ENCODE measurements at places on chromosomes 2 and 18.

GRCh38 chr2:38217401-38218188 is 141.6 kb upstream of the CYP1B1 start:
- DNase-seq = no peak

- DNase-seq = no peak
Observed at GRCh38 chr18:75378376-75379315, 48.9 kb downstream of the SMIM21 start.

DNA sequence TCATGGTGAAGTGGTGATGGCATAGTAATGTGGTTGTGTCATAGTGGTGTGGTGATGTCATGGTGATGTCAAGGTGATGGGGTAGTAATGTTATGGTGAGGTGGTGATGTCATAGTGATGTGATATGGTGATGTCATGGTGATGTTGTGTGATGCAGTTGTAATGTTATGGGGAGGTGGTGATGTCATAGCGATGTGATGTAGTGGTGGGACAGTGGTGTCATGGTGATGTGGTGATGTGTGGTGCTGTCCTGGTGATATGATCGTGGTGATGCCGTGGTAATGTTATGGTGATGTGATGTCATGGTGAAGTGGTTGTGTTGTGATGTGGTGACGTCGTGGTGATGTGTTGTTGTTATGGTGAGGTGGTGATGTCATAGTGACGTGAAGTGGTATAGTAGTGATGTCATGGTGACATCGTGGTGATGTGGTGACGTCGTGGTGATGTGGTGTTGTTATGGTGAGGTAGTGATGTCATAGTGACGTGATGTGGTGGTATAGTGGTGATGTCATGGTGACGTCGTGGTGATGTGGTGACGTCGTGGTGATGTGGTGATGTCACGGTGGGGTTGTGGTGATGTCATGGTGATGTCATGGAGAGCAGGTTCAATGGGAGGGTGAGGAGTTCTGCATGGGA is 242.7 kb upstream of the MYT1L start:
- DNase-seq = no peak

- no peak for DNase-seq
Observed at GRCh38 chr2:240455647-240456446, 20.4 kb downstream of the GPC1 start.

DNA sequence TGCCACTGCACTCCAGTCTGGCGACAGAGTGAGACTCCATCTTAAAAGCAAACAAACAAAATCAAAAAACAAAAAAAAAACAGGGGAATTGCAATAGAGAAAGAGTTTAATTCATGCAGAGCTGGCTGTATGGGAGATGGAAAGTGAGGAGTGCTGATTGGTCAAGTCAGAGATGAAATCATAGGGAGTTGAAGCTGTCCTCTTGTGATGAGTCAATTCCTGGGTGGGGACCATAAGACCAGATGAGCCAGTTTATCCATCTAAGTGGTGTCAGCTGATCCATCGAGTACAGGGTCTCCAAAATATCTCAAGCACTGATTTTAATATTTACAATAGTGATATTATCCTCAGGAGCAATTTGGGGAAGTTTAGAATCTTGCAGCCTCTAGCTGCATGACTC is 45.3 kb downstream of the FRZB start:
- no peak for DNase-seq

DNA sequence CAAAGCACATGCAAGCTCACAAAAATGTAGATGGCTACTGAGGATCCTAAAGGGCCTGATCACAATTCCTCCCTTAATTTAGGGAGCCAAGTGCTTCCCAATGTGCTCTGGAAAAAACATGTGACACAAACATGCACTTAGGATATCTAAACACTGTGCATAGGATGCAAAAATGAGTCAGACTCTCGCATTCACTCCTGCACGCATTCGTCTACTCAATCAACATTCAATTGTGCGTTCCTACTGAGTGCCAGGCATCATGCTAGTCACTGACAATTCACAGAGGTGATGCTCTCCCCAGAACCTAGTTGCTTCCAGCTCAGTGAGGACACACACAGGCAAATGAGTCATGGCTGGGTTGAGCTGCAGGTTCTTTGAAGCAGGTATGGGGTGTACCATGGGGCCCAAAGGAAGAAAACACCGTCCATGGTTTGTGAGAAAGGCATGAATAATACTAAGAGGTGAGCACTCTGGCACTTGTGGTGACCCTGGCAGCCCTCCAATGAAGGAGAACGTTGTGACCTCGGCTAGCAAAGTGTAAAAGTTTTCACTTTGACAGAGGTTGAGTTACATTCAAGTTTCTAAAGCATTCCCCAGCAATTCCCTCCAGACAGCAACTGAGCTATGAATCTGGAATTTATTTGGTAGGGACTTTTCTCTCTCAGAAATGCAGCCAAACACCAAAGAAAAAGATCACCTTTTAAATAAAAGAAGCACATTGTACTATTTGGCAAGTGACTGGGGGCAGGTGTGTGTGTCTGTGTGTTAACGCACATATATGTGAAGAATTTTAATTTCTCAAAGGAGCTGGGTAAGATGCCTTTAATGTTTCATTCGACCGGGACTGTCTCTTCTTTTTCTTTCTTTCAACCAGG is 173.3 kb downstream of the ALPK2 start:
- DNase-seq = no peak

GRCh38 chr2:175066411-175066810 is 61.2 kb upstream of the CHN1 start:
- no peak for DNase-seq

- DNase-seq = no peak
Observed at GRCh38 chr2:40395169-40396073, 56.5 kb downstream of the SLC8A1 start.

Data from fibroblast of skin of left biceps (primary cell).